ENCODE measurements at places on chromosomes 16 and 17.

- DNase-seq = no peak
Observed at GRCh38 chr17:7745748-7746470, 28.4 kb downstream of the DNAH2 start.

DNA sequence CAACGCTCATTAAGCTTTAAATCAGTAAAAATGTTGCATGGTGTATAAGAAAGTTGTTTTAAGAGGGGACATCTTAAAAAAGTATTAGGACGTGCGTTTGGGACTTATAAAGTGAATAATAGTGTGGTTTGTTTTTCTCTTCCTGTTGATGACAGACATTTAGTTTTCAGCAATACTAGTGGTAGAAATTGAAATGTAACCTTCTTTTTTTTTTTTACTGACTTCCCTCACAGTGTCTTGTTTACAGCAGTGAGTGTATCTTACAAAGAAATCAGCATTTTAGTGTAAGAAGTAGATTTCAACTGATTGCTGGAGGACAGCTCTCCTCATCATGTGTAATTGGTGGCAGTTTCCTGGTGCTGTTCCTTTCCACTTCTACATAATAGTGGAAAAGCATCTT, 39.6 kb downstream of the CYLD start:
- DNase-seq = no peak

GRCh38 chr16:69928856-69929400, 22.2 kb upstream of the CLEC18A start:
- DNase-seq = no peak

DNA sequence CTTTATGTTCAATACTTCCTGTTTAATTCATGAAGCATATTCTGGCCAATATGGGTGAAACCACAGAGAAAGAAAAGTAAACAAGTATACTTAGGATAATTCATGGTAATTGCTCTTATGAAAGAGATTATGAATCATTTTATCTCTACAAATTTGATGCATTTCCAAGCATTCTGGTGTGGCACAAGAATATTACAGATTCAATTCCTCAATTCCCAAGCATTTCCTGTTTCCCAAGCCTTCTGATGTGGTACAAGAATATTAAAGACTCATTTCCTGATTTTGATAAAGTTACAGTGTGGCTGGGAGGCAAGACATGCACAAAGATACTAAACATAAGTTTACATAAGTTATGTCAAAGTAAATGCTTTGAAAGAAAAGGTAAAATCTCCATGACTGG, 126.1 kb upstream of the NUDT7 start:
- no peak for DNase-seq

DNA sequence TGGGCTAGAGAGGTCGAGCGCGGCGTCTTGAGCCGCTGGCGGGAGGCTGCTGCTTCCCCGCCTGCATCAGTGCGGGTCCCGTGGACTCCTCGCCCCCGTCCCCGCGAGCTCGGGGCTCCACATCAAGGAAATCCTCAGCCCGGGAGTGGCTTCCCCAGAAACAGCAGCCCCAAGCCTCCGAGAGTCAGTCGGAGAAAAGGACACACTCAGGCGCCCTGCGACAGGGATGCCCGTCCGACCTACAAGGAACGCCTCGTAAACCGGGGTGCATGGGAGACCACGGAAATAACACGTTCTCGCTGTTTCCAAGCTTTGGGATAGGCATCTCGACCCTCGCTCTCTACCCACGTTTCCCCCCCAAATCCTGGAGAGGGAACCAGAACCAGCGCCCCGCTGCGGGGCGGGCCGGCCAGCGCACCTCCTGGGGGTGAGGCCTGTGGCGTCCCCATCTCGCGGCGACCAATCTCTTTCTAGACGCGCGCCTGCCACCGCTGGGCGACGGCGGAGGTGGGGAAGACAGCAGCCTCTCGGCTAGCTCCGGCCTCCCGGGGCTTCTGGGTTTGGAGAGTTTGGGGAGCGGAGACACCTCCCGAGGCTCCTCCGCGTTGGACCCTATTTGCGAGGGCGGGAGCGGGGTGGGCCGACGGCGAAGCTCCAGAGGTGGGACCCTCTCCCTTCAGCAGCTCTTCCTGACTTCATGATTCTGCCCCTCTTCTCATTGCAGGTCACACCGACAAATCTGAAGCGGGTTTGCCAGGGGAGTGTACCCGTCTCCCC, 759 bp upstream of the TP53I13 start:
- no peak for DNase-seq

DNA sequence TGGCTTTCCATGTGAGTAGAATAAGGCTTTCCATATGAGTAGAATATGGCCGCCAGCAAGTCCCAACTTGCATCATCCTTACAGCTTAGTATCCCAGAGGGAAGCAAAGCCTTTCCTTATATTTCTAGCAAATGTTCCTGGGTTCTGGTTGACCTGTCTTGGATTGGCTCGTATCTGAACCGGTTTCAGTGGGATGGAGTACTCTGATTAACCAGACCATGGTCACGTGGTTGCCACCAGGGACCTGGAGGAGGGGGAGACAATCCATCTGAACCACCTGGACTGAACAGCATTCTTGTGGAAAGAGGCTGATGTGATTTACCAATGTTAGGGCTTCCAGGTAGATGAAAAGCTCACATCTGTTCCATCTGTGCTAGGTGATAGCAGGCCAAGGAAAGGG, 89.0 kb downstream of the SHISA6 start:
- no peak for DNase-seq

- DNase-seq = no peak
Observed at GRCh38 chr16:85441189-85441889, 171.8 kb upstream of the GSE1 start.

- no peak for DNase-seq
Observed at GRCh38 chr16:695355-696089, 5.3 kb upstream of the WDR24 start.

DNA sequence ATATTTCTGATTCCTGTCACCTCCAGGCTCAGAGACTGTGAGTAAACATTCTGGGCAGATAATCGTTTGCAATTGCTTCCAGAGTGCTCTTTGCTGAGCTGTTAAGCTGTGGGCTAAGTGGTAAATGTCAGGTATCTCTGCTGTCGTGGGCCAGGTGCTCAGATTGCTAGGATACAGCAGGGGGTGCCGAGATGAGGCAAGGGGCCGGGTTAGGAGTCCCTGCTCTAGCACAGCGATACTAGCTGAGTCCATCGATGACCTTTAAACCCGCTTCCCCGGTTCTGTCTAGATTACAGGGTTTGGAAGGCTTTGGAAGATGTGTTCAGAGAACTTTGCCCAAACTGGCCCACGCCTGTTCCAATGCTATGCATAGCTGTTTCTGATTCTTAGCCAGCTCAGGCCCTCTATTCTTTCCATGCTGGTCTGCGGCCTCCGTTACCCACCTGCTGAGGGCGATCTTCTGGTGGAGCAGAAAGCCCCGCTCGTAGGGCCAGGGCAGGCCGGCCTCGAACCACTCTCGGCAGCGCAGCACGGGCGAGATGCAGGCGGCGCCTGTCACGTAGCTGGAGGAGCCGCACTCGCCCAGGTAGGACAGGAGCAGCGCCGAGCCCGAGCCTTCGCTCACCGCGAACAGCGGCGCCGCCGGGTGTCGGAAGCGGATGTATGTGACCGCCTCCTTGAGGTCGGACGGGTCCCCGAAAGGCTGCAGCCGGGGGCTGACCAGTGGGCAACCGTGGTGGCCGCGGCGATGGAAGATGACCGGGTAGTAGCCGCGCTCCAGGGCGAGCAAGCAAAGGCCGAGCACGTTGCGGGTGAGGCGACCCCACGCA, 979 bp downstream of the ABHD15 start:
- DNase-seq = no peak

- DNase-seq = no peak
Observed at GRCh38 chr16:2273484-2273883, 5.6 kb upstream of the RNPS1 start.

- no peak for DNase-seq
Observed at GRCh38 chr17:65514541-65514940, 46.9 kb downstream of the AXIN2 start.

DNA sequence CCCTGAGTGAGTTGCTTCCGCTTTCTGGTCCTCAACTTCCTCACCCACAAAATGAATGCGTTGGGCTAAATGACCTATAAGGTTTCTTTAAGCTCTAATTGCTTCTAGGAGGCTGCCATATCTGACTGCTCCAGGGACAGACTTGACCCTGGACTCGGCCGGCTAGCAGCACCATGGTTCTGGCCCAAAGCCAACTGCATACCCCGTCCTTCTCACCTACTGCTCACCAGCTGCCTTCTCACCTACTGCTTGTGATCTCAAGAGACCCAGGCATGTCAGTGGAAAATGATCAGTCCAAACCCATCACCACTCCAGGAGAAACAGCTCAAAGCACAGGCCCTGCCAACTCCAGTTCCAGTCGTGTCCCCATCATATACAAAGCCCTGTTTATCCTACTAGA, 124.3 kb upstream of the IRX5 start:
- DNase-seq = no peak

GRCh38 chr16:19560078-19560477, 4.6 kb downstream of the VPS35L start:
- no peak for DNase-seq

DNA sequence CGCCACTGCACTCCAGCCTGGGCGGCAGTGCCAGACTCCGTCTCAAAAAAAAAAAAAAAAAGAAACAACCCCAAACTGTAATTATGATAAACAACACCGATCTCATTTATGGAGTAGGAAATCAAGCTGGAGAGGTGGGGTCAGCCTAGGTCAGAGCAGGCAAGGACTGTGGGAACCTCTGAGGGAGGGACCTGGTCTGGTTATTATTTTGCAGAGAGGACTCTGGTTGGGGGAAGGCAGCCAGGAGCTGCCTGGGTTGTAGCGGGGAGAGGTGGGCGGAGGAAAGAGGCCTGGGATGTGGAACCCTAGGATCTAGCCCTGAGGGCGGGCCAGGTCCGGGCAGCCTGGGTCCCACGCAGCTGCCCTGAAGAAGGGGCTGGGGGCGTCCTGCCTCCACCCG, 10.9 kb upstream of the HS3ST6 start:
- no peak for DNase-seq

GRCh38 chr17:73446617-73447016, 134.8 kb upstream of the CDC42EP4 start:
- DNase-seq = no peak

- DNase-seq = no peak
Observed at GRCh38 chr17:65137021-65137939, at the start of gene RGS9. Gene RGS9, plus strand, starts transcription at chr17:65137370. Its CDS starts 171 bp downstream, at chr17:65137541.

DNA sequence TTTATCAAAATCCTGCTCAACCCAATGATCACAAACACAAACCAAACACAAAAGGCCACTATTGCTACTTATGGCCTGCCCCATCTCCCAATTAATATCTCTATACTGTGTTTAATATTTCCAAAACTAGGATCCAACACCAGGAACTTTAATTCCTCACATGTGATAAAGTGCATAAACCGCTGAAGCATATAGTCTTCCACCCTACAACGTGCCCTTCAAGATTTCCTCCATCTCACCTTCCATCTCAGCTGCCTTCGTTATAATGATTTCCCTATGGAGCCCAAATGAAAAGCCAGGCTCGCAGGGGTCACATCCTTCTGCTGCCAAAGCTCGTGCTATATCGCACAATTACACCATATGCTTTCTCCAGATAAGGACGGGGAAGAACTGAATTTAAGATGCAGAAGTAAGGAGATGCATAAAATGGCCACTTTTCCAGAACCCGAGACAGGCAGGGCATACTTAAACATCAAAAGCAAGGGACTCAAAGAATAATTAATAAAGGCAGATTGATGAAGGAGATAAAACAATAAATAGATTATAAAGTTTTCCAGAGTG, 1.8 kb downstream of the MYH10 start:
- DNase-seq = no peak

GRCh38 chr17:67509390-67510287, 132.6 kb downstream of the PITPNC1 start:
- no peak for DNase-seq

DNA sequence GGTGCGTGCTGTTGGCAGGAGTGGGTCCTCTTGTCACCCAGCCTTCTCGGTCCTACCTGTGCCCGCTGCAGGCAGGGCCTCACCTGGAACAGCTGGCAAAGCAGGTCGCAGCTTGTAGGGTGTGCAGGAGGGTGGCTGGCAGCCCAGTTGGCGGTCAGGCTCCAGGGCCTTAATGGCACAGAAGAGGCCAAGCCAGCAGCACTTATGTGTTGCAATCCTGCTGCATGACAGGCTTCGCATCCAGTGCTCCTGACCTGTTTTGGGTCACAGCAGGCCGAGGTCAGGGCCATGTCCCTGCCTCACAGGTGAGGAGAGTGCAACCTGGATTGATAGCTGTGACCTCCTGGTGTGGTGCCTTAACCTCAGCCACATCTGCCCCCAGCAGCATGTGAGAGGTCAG, 31.9 kb downstream of the ZC3H18 start:
- no peak for DNase-seq

DNA sequence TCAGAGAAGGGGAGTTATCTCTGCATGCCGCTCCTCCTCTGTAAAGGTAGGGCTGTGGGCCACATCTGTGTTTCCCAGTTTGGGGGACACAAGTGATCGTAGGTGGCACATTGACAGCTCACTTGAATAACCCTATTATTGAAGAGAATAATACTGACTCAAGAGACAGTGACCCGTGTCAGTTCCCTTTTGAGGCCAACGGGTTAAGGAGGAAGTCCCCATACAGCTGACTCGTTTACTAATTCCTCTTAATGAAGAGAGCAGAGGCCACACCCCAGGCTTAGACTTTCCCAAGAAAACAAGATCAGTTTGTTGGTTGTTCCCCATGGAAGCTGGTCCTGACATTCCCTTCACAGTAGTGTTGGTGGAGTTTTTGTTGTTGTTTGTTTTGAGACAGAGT, 33.0 kb downstream of the IL4R start:
- DNase-seq = no peak

DNA sequence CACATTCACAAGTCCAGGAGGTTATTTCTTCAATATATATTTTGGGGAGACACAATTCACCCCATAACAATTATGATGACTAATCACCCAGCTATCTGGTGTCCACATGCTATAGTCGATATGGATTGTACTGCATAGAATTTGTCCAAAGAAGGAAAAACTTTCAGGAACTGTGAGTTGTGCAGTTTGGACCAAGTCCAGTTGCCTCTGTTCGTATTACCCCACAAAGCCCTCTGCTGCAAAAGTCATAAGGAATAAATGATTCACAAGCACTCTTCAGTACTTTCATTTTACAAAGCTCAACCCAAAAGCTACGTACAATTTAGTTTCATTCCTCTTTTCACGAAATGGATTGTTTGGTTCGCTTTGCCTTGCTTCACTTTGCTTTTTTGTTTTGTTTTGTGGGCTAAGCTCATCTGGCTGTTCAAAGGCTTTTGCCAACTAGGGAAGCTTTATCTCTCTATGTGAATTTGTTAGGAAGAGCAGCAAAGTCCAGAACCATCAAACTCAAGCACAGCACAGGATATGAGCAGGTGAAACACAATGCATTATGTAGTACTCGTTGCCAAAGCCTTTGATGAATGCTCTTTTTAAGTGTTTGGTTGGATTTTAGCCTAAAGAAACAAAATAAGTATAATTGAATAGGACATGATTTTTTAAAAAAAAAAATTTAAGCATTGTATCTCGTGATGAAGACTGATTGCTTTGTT, 98.6 kb downstream of the ZNF18 start:
- no peak for DNase-seq
